Stimulated activated CD4-positive, alpha-beta T cell treated with anti-CD3 and anti-CD28 coated beads, Interleukin-1b, Interleukin-23, amount 100 ng/mL, for 24 hours (primary cell): ENCODE measurements at places on chromosomes 7 and 10.

GRCh38 chr10:68871731-68872342, 29.3 kb upstream of the DDX50 start:
- no peak for DNase-seq

- DNase-seq = no peak
Measured at GRCh38 chr7:158281441-158281840, 306.2 kb downstream of the PTPRN2 start.

GRCh38 chr7:98626460-98627412, 9.7 kb downstream of the NPTX2 start:
- no peak for DNase-seq

DNA sequence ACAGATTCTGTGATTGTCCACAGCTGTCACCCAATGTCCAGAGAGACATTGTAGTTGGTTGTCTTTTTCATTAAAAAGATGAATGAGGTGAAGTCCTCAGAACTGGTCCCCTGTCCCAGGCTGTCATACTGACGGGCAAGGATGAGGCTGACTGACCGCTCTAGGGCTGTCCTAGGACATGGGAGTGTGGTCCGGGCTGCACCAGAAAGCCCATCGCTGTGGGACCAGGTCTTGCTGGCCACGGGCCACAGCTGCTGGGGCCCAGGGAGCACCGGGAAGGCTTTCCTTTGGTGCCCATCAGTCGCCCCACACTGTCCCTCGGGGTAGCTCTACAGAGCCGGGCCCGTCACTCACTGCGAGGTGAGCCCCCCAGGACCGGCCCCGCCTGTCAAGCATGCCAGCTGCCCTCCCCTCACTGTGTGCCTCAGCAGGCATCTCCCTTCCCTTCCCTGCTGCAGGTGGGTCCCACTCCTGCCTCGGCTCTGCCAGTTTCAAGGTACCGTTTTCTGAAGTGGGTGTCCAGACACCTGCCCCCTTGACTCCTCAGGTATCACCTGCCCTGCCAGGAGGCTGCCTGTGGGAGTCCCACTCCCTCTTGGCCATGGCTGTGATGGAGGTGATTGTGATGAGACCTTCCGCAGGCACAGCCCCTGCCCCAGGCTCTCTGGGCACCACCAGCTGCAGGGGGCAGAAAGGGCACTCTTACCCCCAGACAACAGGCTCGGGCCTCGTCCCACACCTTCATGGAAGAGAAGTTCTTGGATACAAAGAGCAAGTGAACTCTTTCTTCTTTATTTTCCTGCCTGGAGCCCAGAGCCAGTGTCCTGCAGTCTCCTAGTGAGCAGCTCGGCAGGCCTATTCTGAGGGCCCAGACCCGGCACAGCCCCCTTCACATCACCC, 21.7 kb downstream of the LRRC27 start:
- no peak for DNase-seq

DNA sequence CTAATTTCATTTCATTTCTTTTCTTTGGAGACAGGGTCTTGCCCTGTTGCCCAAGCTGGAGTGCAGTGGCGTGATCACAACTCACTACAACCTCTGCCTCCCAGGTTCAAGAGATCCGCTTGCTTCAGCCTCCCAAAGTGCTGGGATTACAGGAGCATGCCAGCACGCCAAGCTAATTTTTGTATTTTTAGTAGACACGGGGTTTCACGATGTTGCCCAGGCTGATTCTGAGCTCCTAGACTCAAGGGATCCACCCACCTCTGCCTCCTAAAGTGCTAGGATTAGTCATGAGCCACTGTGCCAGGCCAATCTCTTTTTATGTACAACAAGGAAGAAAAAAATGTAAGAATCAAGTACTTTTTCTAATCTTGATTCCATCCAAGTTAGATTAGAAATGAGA, 10.7 kb upstream of the KMT2E start:
- DNase-seq = no peak

DNA sequence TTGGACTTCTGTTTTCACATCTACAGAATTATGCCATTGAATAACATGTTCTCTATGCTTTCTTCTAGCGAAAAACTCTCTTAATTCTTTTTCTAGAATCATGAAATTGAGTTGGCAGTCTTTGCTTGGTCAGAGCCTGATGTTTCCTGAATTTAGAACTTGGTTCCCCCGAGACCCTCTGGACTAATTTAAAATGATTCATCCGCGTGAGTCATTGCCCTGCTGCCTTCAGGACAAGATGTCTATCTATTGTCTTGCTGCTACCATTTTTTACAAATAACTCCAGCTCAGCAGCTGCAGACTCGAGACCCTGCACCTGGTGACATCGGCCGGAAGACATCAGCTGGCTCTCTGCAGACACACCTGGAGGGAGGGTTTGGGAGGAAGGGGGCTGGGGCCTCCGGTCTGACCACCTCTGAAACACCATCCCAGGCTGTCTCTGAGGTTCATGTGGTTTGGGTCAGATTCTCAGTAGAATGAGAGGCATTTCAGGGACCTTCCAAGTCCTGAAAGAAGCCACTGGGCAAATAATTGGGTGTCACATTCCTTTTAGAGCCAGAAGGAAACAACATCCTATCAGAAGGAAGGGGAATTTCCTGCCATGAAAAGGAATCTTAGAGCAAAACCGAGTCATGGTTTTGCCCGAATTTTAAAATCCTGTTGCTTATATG, 20.9 kb upstream of the KLF6 start:
- DNase-seq = no peak

- DNase-seq = no peak
Measured at GRCh38 chr10:69503896-69504265, 52.6 kb downstream of the TSPAN15 start.

- DNase-seq = no peak
Measured at GRCh38 chr10:20502903-20503585, 394.1 kb downstream of the NEBL start.

DNA sequence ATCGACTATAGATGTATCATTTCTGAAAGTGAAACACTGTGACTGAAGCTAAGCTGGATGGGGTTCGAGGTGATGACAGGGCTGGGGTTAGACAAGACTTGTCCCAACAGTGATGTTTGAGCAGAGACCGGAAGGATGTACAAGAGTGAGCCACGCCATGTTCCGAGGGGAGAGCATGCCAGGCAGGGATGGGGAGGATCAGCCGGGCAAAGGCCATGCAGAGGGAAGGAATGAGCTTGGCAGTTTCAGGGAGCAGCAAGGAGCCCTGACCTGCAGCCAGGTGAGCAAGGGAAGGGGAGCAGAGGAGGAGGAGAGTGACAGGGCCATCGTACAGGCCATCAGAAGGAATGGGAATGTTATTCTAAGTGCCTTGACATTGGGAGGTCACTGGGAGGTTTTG, 114.9 kb upstream of the GPR26 start:
- DNase-seq = no peak

DNA sequence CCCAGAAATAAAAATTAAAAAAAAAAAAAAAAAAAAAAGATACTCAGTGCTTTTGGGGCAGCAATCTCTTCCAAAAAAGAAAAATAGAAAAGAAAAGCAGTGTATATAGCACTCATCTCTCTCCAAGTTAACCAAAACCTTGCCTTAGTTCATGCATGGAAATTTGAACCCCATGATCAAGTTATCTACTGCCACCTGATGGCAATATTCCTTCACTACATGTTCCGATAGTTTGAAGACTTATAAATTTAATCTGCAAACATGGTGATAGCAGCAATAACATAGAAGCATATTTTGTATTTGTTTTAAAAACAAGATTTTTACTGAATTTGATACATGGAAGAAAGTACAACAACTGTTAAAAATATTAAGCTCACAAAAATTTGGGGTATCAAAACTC, 48.6 kb upstream of the SLIT1 start:
- no peak for DNase-seq

DNA sequence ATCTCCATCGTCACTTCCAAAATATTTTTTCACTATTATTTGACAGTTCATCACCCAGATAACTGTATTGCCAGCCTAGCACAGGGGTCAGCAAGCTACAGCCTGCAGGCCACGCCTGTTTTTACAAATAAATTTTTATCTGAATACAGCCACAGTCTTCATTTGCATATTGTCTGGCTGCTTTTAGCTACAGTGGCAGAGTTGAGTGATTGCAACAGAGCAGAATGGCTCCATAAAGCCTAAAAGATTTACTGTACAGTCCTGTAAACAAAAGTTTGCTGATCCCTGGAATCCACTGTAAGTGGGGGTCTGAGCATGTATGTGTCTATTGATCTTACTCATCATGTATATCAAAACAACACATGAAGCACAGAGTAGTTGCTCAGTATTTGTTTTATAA, 45.9 kb upstream of the GNAI1 start:
- DNase-seq = no peak

DNA sequence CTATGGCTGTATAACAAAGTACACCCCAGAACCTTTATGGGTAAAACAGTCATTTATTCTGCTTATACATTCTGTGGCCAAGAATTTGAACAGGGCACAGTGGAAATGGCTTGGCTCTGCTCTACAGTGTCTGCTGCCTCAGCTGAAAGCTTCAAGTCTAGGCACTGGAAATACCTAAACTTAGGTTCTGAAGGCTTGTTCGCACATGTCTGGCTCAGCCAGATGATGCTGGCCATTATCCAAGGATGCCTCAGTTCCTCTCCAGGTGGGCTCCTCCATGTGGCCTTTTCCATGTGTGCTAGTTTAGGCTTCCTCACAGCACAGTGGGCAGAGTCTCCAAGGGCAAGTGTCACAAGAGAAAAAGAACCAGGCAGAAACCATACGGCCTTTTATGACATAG, 76.8 kb downstream of the RALA start:
- no peak for DNase-seq

GRCh38 chr7:5210751-5211338, 20.8 kb downstream of the WIPI2 start:
- no peak for DNase-seq

DNA sequence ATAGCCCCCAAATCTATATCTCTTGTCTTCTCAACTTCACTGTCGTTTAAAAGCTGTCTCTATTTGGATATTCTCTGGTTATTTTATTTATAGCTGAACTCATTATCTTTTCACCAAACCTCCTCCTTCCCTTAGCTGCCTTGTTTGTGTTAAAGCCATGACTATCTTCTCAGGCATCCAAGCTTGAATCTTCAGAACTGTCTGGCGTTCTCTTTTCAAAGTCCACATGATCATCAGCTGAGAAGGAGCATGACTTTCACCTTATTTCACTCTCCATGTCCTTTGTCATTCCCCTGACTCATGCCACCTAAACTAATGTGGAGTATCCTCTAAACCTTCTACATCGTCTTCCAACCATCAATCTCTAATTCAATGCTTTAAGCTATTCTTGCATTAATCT, 5.7 kb upstream of the GLCCI1 start:
- no peak for DNase-seq

GRCh38 chr7:121521711-121522400, 125.7 kb upstream of the FAM3C start:
- no peak for DNase-seq

DNA sequence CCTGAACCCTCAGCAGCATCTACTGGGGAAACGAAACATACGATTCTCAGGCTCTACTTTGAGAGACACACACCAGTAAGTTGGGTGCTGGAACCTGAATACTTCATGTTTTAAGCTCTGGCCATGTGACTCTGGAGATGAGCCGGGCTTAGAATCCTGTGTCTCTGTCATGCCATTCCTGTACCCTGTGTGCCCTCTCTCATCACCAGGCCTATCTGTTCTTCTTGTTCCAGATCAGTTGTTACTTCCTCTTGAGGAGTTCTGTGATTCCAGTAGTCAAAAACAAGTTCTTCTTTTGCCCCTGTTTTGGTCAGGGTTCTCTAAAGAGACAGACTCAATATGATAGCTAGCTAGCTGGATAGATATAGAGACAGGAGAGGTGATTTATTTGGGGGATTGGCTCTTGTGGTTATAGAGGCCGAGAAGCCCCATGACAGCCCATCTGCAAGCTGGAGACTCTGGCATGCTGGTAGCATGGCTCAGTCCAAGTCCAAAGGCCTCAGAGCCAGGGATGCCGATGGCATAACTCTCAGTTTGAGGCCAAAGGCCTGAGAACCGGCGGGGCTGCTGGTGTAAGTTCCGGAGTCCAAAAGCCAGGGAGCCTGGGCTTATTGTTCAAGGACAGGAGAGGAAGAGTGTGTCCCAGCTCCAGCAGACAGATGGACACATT, 54.3 kb downstream of the CHN2 start:
- DNase-seq = no peak

- DNase-seq = no peak
Measured at GRCh38 chr10:124696446-124697392, 47.5 kb downstream of the FAM53B start.

- no peak for DNase-seq
Measured at GRCh38 chr10:24463611-24464426, 254.9 kb downstream of the KIAA1217 start.

DNA sequence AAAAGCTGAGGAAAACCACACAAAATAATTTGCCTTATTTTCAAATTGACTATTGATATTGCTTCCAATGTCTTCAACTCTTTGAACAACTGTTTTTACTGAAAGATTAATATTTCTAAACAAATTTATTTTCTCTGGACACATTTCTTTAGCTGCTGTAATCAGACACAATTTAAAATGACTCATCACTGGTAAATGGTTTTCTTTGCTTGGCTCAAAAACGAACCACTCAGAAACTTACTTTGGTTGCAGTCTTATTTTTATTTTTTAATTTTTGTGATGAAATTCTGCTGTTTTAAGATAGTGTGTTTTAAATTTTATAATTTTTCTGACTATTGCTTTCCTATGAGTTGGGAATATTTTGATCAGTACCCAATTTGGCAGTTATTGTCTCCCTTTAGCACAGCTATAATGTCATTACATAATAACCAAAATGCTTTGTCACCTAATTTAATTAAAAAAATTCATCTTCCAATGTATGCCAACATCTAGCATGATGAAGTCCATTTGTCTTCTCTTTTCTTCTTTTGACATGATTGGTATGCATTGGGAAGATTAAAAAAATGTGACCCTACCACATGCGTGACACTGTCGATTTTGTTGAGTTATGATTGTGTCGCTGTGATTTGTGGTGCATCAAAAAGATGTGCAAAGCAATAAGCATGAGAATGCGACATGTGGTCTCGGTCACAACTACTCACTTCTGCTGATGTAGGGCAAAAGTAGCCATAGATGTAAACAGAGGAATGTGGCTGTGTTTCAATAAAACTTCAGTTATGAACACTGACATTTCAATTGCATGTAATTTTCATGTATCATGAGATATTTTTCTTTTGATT, 222.3 kb downstream of the SUGCT start:
- DNase-seq = no peak

GRCh38 chr10:108425283-108425964, 1260.9 kb upstream of the SORCS1 start:
- DNase-seq = no peak

DNA sequence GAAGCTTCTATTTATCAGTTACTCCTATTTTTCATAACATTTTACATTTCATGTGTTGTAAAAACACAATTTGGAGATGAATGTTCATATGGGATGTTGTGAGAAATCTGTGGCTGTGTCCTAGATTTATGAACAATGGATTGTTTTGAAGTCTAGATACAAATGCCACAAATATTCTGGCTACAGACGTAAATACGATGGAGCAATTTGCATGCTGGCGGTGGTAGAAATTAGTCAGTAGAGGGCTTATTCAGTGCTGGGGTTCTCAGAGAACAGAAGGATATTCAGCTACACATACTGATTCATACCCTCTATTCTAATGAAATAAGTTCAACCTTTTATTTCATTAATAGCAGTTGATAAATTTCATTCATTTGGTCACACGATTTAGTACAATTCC, 48.8 kb downstream of the PLPP4 start:
- no peak for DNase-seq

- no peak for DNase-seq
Measured at GRCh38 chr7:107230334-107230733, 61.5 kb downstream of the HBP1 start.

- DNase-seq = no peak
Measured at GRCh38 chr10:22682237-22683139, 31.9 kb downstream of the PIP4K2A start.
